NCI-H1105 treated with DMSO at 0.1 percent for 48 hours (cell line): ENCODE measurements at places on chromosomes 6 and 20.

DNA sequence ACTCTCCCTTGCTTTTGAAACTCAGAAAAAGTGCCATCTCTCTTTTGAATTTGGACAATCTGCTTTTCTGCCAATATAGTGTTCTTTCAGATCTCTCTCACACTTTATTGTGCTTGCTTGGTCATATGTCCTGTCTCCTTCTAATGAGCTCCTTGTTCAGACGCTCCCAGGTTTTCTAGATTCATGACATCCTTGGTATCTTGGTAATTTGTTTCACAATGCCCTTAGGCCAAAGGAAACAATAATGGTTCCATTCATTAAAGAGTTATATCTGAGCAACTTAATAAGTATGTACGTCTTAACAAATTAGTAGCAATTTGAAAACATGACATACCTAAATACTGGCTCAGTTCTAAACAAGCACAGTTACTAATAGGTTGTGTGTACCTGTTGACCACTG lies 293.4 kb upstream of the SPTLC3 start:
- DNase-seq: no peak

- no peak for DNase-seq
Measured at GRCh38 chr6:119728935-119729334, 379.4 kb upstream of the MAN1A1 start.

- no peak for DNase-seq
Measured at GRCh38 chr20:24815196-24815815, 133.8 kb upstream of the CST7 start.

DNA sequence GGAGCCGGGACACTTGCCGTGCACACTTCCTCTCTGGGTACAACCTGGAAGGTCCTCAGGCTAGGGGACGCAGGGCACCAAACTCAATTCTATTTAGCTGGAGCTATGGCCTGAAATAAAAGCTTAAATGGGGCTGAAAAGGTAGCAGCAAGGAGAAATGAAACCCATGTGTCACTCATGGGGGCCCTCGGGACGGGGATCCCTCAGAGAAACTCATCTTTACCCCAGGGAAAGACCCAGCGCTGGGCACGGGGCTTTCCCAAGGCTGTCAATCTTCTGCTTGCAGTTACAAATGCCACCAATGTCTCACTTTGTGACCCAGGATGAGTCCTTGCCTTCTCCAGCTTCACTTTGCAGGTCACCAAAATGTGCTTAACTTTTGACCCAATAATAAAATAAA lies 16.5 kb downstream of the SNAI1 start:
- no peak for DNase-seq

- DNase-seq: no peak
Measured at GRCh38 chr6:104788400-104788799, 71.3 kb downstream of the HACE1 start.

DNA sequence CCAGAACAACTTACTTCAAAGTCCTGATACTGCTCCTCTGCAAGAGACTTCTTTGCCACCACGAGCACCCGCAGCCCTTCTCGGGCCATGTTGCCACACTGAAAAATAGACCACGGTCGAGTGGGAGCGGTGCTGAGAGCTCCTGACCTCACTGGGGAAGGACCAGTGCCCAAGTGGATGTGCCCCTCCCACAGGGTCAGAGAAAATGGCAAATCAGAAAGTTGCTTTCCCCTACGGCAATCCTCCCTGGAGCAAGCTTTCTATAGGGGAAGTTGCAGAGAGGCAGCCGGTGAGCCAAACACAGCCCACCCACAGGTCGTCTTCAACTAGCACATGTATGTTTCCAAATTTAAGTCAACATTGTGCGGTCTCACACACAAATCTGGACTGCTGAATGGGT lies 85.1 kb upstream of the NFATC2 start:
- no peak for DNase-seq
